ENCODE measurements at places on chromosomes 11 and 22. TPM values are rescaled to one million over a fixed set of nuclear protein-coding genes. Genes with fewer than 3 reads are reported as not detected.

DNA sequence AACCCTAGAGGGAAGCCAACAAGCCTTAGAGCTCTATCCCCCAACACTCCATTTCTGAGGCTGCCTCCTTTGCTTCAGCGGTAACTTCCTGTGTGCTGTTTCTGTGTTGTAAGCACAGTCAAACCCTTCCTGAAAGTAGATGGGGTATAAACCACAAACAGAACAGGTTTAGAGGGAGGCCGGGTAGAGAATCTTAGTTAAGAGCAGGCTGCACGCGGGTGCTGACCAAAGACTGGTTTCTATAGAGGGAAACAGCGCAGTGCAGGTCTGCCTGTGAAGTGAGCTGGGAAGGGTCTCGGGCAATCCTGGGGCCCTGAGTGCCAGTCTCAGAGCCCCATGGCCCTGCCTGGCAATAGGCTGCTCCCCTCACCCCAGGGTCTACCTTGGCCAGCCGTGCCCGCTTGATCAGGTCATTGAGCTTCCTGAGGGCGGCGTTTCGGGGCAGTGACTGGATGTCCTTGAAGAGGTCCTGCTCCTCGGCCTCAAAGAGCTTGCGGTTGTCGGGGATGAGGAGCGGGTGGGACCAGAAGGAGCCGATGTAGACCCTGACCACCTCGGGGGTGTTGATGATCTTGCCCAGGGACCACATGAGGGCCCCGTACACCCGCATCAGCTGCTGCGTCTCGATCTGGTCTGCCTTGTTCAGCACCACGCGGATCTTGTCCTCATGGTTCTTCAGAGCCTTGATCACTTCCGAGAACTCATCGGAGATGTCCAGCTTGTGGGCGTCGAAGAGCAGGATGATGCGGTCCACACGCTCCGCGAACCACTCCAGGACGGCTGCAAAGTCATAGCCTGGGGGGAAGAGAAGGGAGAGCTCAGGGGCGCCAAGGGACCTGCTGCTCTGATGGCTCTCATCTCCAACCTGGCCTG lies 15.3 kb upstream of the CDC42BPG start:
- no peak for DNase-seq

- no peak for DNase-seq
Observed at GRCh38 chr11:121928597-121929580, 187.1 kb downstream of the BLID start.

DDTL gene
- 0.98 TPM for total RNA-seq

DNA sequence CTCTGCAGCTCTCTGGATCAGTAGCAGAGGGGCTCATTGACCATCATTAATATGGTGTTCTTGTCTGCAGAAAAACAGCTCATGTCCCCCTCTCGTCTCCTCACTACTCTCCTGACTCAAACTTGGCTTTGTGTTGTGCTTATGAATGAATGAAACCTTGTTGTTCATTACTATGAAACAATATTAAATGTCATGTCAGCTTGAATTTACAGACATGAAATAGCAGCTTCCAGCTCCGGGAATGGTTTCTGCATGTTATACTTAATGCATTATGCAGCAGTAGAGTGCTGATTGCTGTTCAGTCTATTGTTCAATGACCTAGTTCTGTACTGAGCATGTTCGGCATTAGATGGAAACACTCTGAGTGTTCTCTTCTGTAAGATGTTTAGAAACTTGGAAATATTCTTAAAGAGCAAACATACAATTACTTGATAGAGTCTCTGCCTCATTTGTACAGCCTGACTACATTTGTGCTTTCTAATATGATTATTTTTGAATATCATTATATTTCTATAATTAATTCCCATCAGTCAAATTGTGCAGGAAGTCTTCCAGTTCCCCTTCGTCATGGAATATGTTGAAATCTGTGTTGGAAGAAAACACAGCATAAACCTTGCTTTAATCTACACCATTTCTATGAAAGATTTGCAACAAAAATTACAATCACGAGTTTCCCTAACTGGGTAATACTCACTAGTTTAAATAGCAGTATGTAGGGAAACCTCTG lies 340.4 kb downstream of the SOX6 start:
- no peak for DNase-seq

- DNase-seq = no peak
Observed at GRCh38 chr11:73356979-73357860, 19.0 kb upstream of the RELT start.

PDE3B gene
- total RNA-seq = 0.17 TPM

- DNase-seq = no peak
Observed at GRCh38 chr11:119489087-119489486, 66.1 kb upstream of the THY1 start.

LDHAL6A gene
- total RNA-seq = not detected

SERPING1 gene
- total RNA-seq = 0.19 TPM

GRCh38 chr22:35910003-35910769 lies 118.4 kb downstream of the RBFOX2 start:
- DNase-seq = peak; percentile 64

DNA sequence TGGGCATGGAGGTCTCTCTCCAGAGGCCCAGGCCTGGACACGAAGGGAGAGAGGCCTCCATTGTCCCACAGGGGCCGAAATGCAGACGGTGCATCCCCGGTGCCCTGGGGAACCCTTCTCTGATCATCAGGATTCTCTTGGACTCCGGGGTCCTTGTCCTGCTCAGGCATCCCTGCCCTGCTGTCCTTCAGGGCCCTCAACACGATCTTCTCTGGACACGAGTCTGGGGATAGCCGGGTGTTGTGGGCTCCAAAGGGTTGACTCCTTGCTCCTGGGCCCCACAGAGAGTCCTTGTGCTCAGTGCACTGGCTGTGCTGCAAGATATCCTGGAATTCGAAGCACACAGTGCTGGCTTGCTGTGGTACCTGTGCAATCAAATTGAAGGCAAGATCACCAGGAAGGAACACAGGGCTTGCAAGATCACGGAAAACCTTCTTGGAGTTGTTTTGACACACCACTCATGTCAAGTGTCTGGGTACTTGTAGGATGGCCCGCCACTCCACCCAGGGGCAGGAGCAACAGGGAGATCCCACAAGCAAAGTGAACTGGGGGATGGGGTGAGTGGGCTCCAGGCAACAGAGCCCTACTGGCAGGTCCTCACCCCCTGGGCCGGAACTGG lies 61.3 kb upstream of the PRODH start:
- DNase-seq = no peak

GRCh38 chr11:112166562-112166961 lies 610 bp upstream of the TEX12 start:
- DNase-seq = no peak

Data from dermis blood vessel endothelial cell (primary cell).